ENCODE measurements at places on chromosomes 7 and 10.

DNA sequence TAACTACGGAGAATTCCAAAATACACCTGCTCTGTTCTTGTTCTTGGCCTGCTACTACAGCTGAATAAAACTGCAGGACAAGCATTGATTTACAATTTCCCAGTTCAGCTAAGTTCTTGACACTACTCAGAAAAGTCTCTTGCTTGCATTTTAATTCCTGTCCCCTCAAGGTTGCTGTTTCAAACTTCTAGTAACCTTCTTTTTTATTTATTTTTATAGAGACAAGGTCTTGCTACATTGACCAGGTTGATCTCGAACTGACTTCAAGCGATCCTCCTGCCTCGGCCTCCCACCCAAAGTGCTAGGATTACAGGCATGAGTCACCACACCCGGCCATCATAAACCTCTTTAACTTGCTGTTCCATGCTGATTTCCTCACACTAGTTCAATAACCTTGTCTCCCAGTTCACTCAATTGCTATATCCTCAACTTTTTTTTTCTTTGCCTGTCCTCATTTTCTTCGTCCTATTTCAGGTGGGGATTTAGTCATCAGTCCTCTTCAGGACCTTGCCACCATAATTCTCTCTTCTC, 79.9 kb downstream of the ARHGAP21 start:
- DNase-seq = no peak

DNA sequence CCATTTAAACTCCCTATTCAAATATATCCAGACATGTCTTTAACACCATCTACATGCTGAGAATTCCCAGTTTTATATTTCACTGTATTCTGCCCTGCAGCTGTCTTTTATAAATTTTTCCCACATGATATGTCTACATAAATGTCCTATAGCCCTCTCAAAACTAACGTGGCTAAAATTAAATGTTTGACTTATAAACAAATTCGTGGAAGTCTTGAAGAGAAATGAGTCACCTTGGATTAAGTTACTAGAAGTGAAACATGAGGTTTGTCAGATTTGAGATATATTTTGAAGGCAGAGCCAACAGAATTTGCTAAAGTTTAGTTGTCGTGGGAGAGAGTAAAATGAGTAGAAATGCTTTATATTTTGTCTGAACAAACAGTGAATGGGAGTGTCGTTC, 386.9 kb upstream of the CNTNAP2 start:
- DNase-seq = no peak

DNA sequence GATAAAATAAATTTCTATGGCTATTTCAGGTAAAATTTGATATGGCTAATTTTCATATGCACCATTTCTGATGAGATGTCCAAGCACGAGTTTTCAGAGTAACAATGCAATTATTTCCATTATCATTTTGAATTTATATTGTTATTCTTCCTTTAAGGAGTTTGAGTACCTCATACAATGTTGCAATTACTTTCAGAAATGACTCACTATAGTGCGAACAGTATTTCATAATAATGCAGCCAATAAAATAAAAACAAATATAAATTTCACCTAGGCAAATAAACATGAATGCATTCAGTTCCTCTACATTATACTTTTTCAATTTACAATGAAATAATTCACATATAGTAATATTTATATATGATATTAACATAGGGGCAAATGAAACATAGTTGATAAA, 78.8 kb upstream of the LRRN3 start:
- no peak for DNase-seq

DNA sequence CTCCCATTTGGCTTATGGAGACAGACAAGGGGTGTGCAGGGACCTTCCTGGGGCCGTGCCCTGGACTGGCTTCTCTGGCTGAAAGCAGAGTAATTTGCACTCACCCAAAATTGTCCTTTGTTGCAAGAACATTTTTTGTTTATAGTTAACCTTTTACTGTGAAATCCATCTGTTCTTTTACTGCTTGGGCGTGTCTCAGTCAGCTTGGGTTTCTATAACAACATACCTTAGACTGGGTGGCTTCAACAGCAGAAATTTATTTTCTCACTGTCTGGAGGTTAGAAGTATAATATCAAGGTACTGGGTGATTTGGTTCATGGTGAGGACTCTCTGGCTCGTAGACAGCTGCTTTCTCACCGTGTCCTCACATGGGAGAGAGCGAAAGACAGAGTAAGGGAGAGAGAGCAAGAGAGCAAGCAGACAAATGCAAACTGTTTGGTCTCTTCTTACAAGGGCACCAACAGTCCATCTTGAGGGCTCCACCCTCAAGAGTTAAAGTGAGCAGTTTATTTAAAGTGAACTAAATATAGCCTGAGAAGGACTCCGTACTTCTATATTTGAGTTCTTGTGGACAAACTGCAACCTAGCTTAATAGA, 131.0 kb upstream of the NPY start:
- no peak for DNase-seq

DNA sequence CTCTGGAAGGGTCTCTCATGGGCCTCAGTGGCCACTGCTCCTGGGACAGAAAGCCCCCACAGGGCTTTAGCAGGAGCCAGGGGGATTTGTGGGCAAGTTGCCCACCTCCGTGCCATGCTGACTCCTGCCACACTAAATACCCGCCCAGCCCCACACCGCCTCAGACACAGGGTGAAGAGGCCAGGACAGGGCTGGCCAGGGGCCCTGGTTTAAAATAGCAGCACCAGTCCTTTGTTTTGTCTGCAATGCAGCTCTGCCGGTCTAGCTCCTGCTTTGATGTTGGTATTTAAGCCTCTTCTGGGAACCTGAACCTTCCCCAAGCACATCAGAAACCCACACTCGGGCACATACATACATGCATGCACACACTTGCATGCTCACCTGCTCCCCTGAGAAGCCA, 14.4 kb upstream of the TNRC18 start:
- DNase-seq = no peak

DNA sequence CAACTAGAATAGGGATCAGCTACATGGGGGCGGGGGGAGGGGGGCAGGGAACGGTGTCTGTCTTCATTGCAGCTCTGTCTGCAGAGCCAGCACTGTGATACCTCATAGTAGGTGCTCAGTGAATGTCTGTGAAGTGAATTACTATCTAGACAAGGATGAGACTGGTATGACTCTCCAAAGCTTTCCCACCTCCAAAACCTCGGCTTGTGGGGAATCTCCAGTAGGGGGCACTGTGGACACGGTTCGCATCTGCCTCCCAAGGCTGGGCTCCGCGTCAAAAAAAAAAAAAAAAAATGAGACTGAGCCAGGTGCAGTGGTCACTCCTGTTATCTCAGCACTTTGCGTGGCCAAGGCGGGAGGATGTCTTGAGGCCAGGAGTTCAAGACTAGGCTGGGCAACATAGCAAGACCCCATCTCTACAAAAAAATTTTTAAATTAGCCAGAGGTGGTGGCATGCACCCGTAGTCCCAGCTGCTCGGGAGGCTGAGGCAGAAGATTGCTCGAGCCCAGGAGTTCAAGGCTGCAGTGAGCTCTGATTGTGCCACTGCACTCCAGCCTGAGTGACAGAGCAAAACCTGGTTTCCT, 9.6 kb downstream of the TRIM56 start:
- DNase-seq = peak; percentile 44

DNA sequence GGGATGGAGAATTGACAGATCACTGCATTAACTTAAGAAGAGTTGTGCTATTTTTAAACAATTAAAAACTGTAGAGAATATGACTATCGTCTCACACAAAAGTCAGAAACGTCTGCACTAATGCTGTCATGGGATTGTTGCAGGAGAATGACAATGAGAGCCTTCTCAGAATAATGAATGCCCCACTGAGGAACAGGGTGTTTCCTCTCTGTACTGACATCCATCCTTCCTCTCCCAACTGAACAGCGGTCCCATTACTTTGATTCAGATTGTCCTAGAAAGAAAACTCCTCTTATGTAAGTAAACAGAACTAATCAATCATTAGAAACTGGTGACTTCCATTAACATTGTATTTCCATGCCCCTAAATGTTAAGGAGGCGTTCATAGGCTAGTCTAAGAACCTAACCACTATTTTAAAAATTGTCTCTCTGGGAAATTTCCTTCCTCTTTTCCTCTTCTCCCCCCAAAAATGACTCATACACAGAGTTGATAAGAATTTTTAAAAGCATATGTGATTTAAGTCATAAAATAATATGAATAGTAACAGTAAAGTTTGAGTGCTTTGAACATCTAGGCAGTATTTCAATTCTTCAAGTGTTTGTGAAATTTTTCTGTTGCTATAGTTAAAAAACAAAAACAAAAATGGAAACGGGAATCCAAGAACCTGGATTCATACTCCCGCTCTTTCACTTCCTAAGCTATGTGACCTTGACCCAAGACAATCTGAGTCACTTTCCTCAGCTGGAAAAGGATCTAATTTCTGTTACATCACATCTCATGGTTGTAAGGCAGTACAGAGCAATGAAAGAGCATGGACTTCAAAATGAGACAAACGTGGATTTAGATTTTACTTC, 12.7 kb upstream of the MACC1 start:
- no peak for DNase-seq

DNA sequence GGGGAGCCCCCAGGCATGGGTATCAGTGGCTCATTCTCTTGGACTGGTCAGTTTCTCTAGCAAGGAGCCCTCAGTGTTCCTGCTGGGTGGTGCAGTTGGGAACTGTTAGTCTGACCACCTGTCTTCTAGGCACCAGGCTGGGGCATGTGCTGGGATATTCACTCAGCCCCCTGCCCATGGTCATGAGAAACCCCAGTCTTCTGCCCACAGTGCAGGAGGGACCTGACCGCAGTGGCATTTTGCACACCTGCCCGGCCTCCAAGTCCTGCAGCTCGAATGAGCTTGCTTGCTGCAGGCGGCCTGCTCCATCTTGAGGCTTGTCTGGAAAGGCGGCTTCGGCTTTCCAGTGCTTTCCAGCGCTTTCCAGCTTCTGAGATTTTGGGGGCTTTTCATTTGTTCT, 36.3 kb downstream of the CUX1 start:
- no peak for DNase-seq

Data from stimulated activated CD4-positive, alpha-beta T cell treated with anti-CD3 and anti-CD28 coated beads, Interleukin-4, amount 100 ng/mL, for 24 hours (primary cell).